H1 (cell line): ENCODE measurements at places on chromosomes 5 and 9. TPM values are rescaled to one million over a fixed set of nuclear protein-coding genes. Genes with fewer than 3 reads are reported as not detected.

DNA sequence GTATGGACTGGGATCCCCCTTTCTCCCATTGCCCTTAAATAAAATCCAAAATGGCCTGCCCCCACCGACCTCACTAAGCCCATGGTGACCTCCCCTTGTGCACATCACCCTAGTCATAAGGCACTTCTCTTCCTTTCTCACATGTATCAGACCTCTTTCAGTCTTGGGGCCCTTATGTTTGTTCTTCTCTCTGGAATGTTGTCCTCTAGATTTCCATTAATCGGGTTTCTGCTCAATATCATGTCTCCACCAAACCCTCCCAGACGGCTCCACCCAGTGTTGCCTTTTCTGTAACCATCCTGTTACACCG lies 196.3 kb downstream of the ERCC6L2 start:
- DNase-seq, result no peak
- H3K36me3 ChIP-seq, result no peaks in the 10 kb centered on the region
- no peaks in the 10 kb centered on the region for H3K27me3 ChIP-seq
- no peaks in the 10 kb centered on the region for H3K4me1 ChIP-seq

DNA sequence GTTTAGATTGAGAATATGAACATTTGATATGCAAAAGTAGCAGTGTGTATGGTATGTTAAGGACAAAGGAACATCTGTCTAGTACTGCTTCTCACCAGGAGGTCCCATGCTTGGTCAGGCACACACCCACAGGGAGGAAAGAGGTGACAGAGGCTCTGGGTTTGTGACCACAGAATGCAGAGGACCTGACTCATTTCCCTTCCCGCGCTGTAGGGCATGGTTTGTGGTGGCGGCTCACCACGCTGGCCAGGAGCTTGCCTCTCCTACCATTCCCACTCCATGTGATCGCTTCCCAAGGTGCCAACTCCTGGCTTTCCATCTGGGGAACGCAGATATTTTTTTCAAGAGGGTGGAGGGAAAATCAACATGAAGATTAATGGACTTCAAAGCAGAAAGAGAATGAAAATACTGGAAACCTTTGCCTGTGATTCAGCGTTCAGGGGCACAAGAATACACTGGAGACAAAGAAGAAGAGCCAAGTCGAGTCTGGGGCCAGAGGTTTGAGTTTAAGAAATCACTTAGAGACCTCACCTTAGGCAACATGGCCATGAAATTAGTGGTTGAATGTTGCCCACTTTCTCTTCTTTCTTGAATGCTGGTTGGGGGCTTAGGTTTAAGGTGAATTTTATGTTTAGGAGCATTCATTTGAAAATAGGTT lies 477.8 kb downstream of the CCDC171 start:
- H3K27me3 ChIP-seq, result no peaks in the 10 kb centered on the region
- no peak overlapping the region for H3K4me3 ChIP-seq
- no peaks in the 10 kb centered on the region for H3K36me3 ChIP-seq
- no peak overlapping the region for H3K27ac ChIP-seq

DMRTA1 gene
- 0.89 and 1.5 TPM in 2 replicates for polyA plus RNA-seq

SURF6 gene
- polyA plus RNA-seq, result 6.1 and 9.6 TPM in 2 replicates

FAM53C gene
- polyA plus RNA-seq, result 72.7 and 75.3 TPM in 2 replicates
